Cortex of kidney (tissue), 1 donor: ENCODE measurements at places on chromosomes 7 and 10.

GRCh38 chr7:55096323-55096722 is 77.5 kb downstream of the EGFR start:
- DNase-seq, result no peak

- DNase-seq, result no peak
Measured at GRCh38 chr10:50635286-50635685, 11.5 kb upstream of the SGMS1 start.

- no peak for DNase-seq
Measured at GRCh38 chr10:28530751-28531150, 2.2 kb upstream of the WAC start.

GRCh38 chr10:71247414-71247705 is 35.0 kb downstream of the UNC5B start:
- DNase-seq, result no peak

GRCh38 chr10:91856637-91857036 is 52.6 kb downstream of the FGFBP3 start:
- DNase-seq, result no peak

GRCh38 chr10:30830315-30831230 is 201.0 kb upstream of the LYZL2 start:
- DNase-seq, result no peak

DNA sequence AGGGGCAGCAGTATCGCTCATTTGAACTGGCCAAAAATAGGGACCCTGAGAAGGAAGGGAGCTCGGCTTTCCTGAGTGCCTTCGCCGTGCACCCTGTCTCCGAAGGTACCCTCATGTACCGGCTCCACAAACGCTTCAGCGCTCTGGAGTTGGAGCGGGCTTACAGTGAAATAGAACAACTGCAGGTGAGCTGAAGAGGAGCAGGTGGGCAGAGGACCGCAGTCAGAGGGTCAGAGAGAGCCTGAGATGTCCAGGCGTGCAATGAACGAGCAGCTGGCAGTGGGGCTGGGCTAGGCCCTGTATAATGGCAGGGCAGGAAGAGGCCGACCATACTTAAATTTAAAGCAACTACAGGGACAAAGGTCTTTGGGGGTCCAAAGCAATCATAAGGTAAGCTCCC is 4.1 kb downstream of the CHPF2 start:
- DNase-seq, result no peak

GRCh38 chr10:126302826-126303665 is 85.2 kb downstream of the ADAM12 start:
- no peak for DNase-seq

GRCh38 chr10:17435953-17436352 is 18.4 kb downstream of the ST8SIA6 start:
- no peak for DNase-seq

GRCh38 chr7:103148131-103148993 is 537 bp downstream of the NAPEPLD start:
- DNase-seq, result no peak

GRCh38 chr7:23106823-23107663 is 1.5 kb downstream of the KLHL7 start:
- DNase-seq, result no peak

- DNase-seq, result no peak
Measured at GRCh38 chr10:7610026-7610425, 56.7 kb downstream of the ITIH5 start.

DNA sequence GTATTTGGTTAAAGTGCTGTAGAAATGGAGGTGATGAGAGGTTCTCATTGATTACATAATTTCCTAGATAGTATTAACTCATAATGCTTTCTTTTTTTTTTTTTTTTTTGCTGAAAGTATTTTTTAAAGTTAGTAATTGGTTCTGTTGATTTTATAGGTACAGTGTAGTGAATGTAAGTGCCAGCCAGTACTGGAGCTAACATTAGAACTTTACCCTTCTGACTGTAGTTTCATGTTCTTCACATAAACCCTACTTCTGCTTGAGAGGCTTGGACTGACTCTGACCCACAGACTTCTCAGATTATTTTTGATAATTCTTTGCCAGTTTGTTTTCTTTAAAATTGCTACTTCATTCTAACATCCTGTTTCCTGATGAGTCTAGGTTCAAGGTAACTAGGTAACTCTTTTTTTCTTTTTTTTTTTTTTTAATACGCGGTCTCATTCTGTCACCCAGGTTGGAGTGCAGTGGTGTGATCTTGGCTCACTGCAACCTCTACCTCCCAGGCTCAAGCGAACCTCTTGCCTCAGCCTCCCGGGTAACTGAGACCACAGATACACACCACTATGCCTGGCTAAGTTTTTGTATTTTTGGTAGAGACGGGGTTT is 92.2 kb upstream of the OIT3 start:
- no peak for DNase-seq

DNA sequence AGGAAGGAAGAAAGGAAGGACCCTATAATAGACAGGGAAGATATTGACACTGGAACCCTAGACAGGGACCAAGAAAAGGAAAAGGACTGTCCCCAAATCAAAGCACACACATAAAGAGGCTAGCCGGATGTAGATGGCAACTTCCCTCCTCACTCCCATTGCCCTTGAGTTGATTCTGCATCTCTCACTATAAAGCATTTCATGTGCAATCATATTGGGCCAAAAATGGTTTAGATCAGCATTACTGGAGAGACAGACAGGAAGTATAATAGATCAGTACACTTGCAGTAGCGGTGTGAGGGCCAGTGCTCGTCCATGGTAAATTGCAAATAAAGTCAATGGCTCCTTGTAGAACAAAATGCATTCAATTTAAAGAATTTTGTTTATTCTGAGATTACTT is 8.4 kb downstream of the IFIT3 start:
- no peak for DNase-seq

- no peak for DNase-seq
Measured at GRCh38 chr7:2996141-2996540, 47.5 kb downstream of the CARD11 start.

DNA sequence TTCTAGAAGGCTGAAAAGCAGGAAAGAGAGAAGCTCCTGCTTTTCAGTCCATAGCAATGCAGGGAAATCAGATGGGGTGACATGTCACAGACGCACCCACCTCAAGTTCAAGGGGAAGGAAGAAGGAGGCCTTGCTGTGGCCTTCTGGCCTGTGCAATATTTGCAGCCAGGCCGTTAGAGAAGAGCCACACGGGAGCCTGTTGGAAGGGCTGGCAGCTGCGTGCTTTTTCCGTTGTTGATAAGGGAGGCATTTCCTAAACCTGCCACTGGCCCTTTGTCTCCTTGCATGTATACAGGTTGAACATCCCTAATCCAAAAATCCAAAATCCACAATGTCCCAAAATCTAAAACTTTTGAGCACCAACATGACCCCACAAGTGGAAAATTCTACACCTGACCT is 492.5 kb upstream of the ZMIZ1 start:
- DNase-seq, result no peak

GRCh38 chr7:140229591-140230515 is 53.1 kb upstream of the KDM7A start:
- no peak for DNase-seq

DNA sequence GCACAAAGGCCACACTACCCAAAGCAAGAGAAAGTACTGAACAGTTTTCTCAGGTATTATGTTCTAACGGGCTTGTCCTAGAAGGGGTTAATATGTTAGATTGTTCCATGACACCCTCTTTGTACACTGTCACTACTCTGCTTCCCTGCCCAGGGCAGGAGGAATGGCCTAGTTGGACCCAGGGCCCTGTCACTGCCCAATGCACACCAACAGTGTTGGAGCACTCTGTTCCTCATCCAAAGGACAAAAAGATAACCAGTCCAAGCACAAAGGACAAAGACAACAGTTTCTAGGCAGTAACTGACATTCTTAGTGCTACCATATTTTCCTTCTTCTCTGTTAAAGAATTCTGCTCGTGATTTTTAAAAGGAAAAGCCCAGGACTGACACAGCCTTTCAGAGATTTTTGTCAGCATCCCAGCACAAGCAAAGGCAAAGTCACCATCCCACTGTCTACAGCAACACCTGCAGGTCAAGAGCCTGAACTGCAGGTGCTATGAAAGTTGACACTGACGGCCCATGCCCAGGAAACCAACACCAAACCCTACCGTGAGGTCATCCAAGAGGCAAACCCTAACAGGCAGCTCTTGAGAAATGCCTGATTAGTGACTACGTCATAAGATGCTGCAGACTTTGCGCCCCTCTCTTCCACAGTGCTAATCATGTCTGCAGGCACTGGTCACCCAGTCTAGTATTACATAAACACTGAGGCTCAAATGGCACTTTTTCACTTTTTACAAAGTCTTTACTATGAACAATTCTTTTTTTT is 13.2 kb downstream of the NUDCD3 start:
- no peak for DNase-seq

- no peak for DNase-seq
Measured at GRCh38 chr10:10330418-10330817, 687.3 kb upstream of the CELF2 start.

- no peak for DNase-seq
Measured at GRCh38 chr10:31274310-31274709, 44.7 kb upstream of the ZEB1 start.

DNA sequence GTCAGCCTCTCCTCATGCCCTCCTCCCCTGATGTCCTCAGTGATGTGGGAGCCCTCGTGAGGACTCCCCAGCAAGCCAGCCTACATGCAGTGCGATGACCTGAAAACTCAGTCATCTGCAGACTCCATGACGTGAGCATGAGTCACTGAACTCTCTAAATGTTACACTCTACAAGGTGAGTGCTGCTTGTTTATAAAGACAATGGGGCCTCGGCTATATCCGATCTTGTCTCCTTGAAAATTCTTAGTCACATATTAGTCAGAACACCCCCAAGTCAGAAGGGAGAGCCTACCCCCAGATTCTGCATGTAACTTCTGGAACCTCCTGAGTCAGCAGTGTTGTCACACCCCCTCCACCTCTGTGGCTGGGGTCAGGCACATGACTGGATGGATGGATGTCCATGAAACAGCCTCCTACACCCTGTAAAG is 673.8 kb downstream of the INHBA start:
- DNase-seq, result no peak

GRCh38 chr7:81232084-81232799 is 313.4 kb upstream of the SEMA3C start:
- no peak for DNase-seq

DNA sequence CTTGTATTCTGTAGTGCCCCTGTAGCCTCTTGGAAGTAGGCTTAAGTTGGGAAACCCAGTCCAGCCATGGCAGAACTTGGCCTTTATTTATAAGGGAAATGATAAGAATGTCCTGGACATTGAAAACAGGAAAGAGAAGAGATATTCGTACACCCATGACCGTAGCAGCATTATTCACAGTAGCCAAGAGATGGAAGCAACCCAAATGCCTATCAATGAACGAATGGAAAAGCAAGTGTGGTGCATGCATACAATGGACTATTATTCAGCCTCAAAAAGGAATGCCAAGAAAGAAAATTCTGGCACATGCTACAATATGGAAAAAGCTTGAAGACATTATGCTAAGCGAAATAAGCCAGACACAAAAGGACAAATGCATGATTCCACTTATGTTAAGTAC is 315.3 kb downstream of the CXCL12 start:
- DNase-seq, result no peak

GRCh38 chr10:51602326-51602725 is 97.1 kb downstream of the CSTF2T start:
- no peak for DNase-seq

- DNase-seq, result no peak
Measured at GRCh38 chr7:41190581-41190980, 512.3 kb downstream of the INHBA start.

DNA sequence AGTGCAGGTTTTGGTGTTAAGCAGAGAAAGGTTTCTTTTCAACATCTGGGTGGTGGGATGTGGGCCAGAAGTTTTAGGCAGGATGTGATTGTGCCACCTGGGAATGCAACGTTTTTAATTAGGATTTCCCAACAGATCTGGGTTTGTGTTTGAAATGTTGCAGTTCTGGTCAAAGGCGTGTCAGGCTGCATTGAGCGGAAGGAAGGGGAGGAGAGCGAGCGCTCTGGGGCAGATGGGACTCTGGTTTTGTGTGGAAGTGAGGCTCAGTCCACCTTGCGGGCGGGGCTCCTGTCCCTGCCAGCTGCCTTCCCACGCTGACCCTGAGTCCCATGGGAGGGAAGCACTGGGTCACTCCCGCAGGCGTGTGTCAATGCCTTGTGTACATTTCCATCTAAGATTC is 767.7 kb downstream of the KCNMA1 start:
- DNase-seq, result no peak

- no peak for DNase-seq
Measured at GRCh38 chr10:77406764-77407430, 230.7 kb downstream of the KCNMA1 start.

- DNase-seq, result no peak
Measured at GRCh38 chr7:28558236-28558635, 145.9 kb downstream of the CREB5 start.

- DNase-seq, result no peak
Measured at GRCh38 chr7:28458732-28459131, 46.4 kb downstream of the CREB5 start.

DNA sequence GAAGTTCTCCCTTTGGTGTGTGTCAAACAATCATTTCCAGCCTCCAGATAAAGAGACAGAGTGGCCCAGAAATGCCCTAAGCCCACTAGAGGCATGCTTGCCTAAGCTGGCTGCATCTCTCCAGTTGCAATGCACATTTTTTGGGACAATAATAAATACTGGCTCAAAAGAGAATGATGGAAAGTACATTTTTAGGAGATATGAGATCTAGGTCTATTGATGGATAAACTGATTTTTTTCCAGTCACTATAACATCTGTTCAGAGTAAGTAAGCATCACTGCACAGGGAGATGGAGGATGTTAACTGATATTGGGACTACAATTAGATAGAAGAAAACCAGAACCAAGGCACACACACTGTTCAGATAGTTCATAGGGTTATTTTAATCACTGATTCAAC is 553.0 kb downstream of the GRM8 start:
- no peak for DNase-seq

- DNase-seq, result no peak
Measured at GRCh38 chr10:45466784-45467183, 92.8 kb downstream of the ALOX5 start.

GRCh38 chr10:73439055-73439454 is 5.7 kb upstream of the MSS51 start:
- no peak for DNase-seq

- no peak for DNase-seq
Measured at GRCh38 chr10:77905086-77905748, 21.3 kb downstream of the DLG5 start.

GRCh38 chr10:12902135-12902572 is 99.4 kb downstream of the CCDC3 start:
- no peak for DNase-seq

- no peak for DNase-seq
Measured at GRCh38 chr7:75889826-75890225, 11.0 kb downstream of the RHBDD2 start.

GRCh38 chr10:125392154-125392553 is 231.8 kb upstream of the CTBP2 start:
- no peak for DNase-seq
